ENCODE measurements at places on chromosomes 12 and 14.

DNA sequence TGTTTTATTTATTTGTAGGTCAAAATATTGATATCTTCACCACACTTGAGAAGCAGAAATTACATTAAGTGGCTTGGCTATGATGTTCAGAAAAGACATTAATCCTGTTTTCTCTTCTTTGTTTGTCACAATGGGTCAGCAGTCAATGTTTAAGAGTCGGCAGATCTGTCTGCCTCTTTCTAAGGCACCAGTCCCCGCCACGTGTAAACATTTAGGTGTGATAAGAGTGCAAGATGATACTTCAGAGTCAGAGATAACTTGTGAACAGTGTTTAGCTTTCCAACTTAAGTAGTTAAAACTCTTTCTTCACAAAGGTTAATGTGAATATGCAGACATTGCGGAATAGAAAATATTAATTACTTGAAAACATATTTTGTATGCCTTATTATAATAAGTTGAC lies 160.9 kb downstream of the OTOGL start:
- ATAC-seq: no peak

GRCh38 chr12:80432061-80432460 lies 12.0 kb upstream of the PTPRQ start:
- ATAC-seq: no peak

DNA sequence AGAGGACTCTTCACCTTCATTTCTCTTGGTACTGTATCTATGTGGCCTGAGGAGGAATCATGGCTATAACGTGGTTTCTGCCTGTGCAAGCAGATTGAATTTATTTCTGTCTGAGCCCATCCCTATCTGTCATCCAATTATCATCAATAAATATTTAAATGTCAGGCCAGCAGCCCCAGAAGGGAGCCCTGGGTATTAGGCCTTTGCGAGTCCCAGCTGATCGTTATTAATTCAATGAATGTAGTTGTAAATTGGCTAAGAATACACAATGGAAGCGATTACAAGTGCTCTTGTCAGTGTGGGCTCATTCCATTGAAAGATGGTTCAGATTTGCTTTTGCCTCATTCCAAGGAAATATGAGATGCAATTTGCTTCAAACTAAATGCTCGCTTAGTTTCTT lies 142.0 kb downstream of the KTN1 start:
- ATAC-seq: no peak

- no peak for ATAC-seq
Observed at GRCh38 chr12:23217667-23218066, 592.7 kb downstream of the ETNK1 start.

DNA sequence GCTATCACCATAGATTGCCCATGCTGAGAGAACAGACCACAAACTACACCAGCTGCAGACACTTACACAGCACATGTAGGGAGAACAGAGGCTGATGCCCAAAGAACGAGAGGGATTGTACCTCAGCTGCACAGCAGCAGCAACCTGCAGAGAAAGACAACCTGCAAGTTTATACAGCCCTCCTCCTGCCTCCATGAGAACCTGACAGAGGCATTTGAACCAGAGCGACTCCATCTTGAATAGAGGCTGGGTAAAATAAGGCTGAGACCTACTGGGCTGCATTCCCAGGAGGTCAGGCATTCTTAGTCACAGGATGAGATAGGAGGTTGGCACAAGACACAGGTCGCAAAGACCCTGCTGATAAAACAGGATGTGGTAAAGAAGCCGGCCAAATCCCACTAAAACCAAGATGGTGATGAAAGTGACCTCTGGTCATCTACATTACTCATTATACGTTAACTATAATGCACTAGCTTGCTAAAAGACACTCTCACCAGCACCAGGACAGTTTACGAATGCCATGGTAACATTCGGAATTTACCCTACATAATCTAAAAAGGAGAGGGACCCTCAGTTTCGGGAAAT lies 262.4 kb upstream of the HMGA2 start:
- no peak for ATAC-seq

GRCh38 chr12:12548713-12549112 lies 13.9 kb downstream of the DUSP16 start:
- no peak for ATAC-seq

DNA sequence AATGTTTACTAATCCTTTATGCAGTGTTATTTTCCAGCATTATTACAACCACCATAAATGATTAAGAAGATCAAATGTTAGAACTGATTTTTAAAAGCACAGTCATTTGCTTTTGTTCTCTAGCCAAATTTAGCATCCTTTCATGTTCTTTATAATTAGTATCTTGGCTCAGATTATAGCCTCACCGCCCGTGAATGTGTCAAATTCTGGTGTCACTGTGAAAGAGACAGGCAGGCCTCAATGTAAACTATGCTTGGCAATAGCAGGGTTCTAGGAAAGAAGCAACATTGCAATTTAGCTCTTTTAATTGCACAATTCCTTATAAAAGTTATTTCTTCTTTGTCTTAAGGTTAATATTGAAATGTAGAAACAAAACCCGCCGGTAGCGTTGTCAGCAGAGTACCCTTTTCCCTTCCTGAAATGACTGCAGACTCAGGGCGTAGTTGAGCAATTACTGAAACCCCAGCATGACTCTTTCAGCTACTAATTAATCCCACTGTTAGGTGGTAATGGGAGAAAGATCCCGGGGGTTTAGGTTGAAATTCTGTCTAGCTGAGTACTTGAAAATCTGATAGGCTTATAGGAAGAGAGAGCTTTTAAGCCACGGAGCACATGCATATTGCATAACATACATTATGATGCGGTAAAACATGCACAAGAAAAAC lies 1600.5 kb upstream of the SEL1L start:
- ATAC-seq: no peak

- ATAC-seq: peak; percentile 83
Observed at GRCh38 chr12:12839873-12840579, 26.9 kb downstream of the DDX47 start.

DNA sequence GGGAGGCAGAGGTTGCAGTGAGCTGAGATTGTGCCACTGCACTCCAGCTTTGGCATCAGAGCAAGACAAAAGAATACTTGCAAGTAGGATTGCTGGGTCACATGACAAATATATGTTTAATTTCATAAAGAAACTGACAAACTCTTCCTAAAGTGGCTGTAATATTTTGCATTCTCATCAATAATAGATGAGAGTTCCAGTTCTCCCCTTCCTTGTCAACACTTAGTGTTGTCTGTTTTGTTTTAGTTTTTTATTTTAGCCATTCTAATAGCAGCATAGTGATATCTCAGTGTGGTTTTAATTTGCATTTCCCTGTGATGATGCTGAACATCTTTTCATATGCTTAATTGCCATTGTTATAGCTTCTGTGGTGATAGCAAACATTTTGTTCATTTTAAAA lies 31.2 kb downstream of the SLC39A9 start:
- ATAC-seq: no peak

- ATAC-seq: no peak
Observed at GRCh38 chr12:113133036-113133435, 2.5 kb downstream of the RASAL1 start.

- ATAC-seq: no peak
Observed at GRCh38 chr12:124743479-124744272, 120.0 kb downstream of the SCARB1 start.

GRCh38 chr14:90677484-90678050 lies 138.7 kb downstream of the TTC7B start:
- peak; percentile 85 for ATAC-seq

DNA sequence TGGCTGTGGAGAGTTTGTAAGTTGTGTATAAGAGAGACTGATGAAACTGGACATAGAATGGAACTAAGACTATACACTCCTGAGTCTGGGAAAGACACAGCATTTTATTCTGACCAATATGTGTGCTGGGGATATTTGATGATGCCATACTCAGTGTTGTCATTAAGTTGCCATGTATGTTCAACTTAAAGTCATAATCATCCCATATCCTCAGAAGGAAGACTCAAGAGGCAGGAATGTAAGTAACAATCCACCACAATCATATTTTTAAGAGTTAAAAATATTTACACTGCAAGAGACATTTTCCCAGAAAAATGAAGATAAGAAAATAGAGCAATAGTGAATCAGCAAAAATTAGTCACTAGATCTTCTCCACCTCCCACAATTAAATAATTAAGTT lies 120.1 kb downstream of the MDGA2 start:
- no peak for ATAC-seq

- no peak for ATAC-seq
Observed at GRCh38 chr12:105212438-105212837, 23.5 kb downstream of the APPL2 start.

- ATAC-seq: no peak
Observed at GRCh38 chr14:95667249-95667693, 19.0 kb upstream of the TCL1B start.

GRCh38 chr14:91035855-91036254 lies 24.6 kb downstream of the RPS6KA5 start:
- ATAC-seq: no peak

DNA sequence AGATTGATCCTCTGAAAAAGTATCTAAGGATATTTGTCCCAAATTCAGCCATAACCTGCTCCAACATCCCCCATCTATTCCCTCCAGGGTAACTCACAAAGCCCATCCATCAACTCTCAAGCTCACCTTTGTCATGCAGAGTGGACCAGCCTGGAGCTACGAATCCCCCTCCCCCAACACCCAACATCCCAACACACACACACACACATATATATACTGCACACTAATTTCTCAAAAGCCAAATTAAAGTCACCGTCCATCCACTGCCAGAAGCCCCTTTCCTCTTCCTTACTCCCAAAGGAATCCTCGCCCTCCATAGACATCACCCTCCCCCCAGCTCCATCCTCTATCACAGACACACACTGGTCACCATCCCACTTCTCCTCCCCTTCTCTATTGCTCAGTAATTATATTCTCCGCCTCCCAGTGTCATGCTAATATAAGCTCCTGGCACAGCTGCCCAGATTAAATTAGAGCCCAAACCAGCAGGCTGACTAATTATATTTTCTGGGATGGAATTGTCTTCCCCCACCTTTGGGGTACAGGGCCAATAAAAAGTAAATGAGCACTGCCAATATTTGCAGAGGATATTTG lies 13.5 kb upstream of the TESPA1 start:
- ATAC-seq: no peak

DNA sequence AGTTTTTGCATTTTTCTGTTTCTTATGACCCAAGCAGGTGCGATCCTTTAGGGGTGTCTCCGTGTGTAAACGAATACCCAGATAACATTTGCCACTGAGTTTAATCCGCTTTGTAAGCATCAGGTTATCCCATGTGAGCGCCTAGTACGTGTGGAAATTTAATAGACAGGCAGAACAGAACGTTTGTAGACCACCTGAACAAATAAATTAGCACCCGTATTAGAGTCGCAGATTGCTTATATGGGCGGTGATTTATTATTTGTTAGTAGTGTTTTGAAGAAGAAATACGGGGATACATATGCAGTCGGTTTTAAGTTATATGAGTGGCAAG lies 325 bp downstream of the C12orf60 start:
- peak; percentile 20 for ATAC-seq

- no peak for ATAC-seq
Observed at GRCh38 chr14:60974090-60974651, 6.7 kb downstream of the TRMT5 start.

GRCh38 chr12:58286353-58286752 lies 345.0 kb downstream of the ATP23 start:
- no peak for ATAC-seq

- ATAC-seq: no peak
Observed at GRCh38 chr12:79673354-79673753, 17.4 kb downstream of the PAWR start.

DNA sequence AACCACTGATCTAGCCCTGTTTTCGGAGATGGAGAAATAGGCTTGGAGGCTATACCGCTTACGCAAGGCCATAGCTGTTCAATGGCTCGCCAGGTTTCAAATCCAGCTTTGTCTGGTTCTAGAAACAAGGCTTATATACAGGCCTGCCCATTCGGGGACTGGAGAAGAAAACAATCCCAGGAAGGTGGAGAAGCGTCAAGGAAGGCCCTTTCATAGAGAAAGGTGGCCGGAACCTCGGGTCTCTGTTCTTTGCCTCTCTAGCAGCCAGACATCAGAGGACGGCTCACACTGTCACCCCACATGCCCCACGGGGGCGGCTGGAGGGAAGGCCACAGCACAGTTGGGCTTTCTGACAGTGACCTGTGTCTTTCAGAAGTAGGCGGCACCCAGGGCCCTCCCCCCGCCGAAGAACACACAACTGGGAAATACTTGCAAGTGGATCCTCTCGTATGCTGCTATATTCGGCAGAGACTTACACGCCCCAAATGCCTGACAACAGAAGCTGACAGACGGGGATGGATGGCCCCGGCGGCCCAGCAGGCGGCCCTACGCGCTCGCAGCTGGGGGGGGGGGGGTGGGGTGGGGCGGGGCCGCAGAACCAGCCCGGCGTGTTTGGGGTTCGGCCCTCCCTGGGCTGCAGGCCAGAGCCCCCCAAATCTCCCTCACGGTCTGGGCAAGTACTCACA lies 4.5 kb upstream of the SETD1B start:
- ATAC-seq: peak; percentile 21

GRCh38 chr12:116490471-116490870 lies 68.7 kb upstream of the MAP1LC3B2 start:
- no peak for ATAC-seq
